SJCRH30 (cell line): ENCODE measurements at places on chromosomes 7 and 10.

- DNase-seq: no peak
Observed at GRCh38 chr7:110921595-110922151, 169.3 kb upstream of the LRRN3 start.

GRCh38 chr10:11468126-11468742 is 143.2 kb downstream of the USP6NL start:
- no peak for DNase-seq

GRCh38 chr7:37208528-37208927 is 240.1 kb downstream of the ELMO1 start:
- DNase-seq: peak; percentile 73

DNA sequence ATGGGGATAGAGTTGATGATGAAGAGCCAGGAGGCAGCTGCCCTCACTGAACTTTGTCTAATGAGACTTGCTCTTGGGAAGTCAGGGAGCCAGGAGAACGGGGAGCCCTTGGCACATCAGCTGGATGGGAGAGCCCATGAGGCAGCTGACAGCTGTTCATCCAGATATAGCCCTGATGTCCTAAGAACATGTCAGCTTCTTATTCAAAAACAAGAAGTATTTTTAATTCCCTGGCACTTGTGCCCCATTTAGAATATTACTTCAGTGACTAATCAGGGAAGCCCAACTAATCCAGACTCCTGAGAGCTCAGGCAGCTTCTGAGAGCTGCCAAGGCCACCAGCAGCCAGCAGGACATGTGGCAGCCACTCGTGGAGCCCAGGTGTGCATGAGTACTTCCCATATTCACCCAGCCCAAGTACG is 363.4 kb downstream of the GRID1 start:
- no peak for DNase-seq

DNA sequence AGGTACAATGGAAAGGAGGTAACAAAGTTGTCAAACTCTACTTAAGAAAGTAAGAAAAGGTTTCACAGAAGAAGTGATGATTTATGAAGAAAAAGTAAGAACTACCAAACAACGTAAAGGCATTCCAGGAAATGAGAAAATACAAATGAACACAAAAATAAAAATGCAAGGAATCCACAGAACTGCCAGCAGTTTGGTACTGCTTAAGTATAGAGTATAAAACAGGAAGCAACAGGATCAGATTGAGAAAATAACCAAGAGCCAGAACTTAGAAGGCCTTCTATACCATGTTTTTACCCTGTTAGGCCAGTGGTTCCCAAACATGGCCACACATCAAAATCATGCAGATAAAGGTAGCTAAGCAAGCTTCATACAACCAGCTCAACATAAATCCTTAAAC is 9.2 kb downstream of the NDUFA5 start:
- no peak for DNase-seq

DNA sequence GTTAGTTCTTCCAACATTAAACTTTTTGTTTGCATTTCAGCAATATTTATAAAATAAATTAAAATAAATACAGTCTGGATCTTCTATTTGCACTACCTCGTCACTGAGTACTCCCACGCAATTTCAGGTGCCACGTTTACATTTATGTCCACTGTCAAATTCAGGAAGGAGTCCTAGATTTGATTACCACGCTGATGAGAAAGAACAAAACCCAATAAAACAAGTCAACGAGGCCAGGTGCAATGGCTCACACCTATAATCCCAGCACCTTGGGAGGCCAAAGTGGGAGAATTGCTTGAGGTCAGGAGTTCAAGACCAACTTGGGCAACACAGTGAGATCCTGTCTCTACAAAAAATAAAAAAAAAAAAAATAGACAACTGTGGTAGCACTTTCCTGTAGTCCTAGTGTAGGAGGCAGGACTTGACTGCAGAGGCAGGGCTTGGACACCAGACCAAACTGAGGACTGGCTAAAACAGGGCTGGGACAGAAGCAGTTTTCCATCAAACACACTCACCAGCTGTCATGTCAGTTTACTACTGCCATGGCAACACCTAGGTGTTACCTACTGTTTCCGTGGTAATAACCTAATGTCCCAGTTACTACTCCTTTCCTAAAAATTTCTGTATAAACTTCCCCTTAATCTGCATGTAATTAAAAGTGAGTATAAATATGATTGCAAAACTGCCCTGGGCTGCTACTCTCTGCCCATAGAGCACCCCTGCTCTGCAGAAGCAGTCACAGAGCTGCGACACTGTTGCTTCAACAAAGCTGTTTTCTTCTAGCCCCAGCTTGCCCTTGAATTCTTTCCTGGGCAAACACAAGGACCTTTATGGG is 341.7 kb downstream of the PARD3 start:
- peak; percentile 34 for DNase-seq

DNA sequence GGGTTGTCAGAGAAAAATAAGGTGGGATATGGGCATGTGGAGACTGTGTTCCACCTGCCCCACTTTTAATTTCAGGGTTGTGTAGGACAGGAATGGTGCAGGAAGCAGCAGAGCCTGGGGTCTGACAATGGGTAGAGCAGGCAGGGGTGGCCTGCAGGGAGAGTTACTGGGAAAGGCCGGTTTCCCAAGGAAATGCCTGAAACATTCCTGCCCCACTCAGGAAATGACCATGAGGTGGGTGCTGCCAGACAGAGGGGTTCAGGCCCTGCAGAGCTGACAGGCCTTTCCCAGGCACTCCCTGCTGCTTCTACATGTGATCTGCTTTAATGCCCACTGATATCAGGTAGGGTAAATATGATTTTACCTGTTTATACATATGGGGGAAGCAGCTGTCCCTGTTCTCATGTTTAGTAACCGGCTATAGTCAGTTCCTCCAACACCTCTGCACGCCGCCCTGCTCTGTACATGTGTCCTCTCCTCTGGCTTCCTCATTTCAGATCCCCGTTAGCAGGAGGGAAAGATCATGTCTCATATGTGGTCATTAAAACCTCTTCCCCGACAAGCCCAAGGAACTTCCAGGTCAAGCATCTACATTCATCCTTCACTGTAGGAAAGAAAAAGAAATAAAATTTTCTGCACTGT is 118.6 kb upstream of the PRSS58 start:
- DNase-seq: no peak

DNA sequence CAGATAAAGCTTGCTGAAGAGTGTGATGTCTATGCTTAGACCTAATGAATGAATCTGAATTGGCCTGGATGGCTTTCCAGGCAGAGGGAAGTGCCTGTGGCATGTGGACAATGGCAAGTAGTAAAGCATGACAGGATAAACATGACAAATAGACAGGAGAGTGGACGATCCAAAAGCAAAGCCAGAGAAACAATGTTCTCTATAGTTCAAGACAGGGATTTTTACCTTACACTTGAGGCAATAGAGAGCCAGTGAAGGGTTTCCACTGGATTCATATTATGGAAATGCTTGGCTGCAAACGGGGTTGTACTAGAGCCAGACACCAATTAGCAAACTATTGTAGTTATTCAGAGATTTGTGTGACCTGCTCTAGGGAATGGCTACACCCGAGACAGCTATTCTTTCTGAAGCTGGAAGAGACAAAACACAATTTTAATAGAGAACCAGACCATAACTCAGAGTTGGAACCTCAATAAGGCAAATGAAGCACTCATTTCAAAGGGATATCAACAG is 2.3 kb downstream of the AGMO start:
- DNase-seq: no peak

- no peak for DNase-seq
Observed at GRCh38 chr10:42975005-42975493, 101.8 kb upstream of the RET start.

- DNase-seq: no peak
Observed at GRCh38 chr7:44385434-44386138, 60.2 kb upstream of the CAMK2B start.

- peak; percentile 73 for DNase-seq
Observed at GRCh38 chr7:116588225-116588624, 63.4 kb downstream of the CAV1 start.

- no peak for DNase-seq
Observed at GRCh38 chr7:101457001-101457750, 94.5 kb downstream of the COL26A1 start.

GRCh38 chr10:23914641-23915040 is 294.3 kb upstream of the KIAA1217 start:
- DNase-seq: peak; percentile 24

GRCh38 chr7:23093111-23093510 is 12.5 kb upstream of the KLHL7 start:
- DNase-seq: no peak

DNA sequence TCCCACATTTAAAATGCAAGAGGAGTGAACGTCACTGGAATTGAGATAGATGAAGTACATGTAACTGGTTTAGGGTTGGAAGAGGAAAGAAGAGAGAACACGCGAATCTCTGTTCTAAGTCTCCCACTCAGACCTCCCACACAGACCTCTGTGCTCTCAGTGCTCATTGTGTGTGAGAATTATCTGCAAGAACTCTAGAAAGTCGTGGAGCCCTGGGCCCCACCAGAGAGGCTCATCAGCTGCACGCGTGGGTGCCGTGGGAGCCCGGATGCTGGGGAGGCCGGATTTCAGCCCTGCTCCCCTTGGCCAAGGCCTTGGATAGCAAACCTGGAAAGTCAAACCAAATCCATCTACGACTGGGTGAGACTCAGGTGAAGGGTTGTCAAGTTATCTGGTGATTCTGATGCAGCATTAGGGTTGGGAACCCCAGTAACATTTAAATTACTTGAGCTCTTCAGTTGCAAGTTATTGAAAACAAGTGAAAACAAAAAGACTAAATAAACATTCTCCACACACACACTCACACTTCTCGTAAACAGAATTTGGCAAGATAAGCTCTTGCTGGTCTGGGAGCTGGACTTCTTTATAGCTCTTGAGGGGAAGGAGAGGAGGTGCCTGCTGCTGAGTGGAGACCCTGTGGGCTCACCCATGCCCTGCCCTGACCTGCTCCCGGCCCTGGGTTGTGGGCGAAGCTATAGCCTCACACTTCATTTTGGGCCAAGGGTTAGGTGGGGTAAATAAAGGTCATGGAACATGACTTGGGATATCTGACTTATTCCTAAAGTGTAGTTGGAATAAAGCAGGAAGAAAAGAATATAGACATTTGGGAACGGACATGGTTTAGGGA is 250.3 kb downstream of the ADARB2 start:
- DNase-seq: no peak

GRCh38 chr10:74968667-74969061 is 142.3 kb downstream of the KAT6B start:
- DNase-seq: peak; percentile 27

GRCh38 chr7:70379210-70379609 is 752.7 kb upstream of the GALNT17 start:
- DNase-seq: no peak

- DNase-seq: no peak
Observed at GRCh38 chr10:54194806-54195205, 606.2 kb downstream of the PCDH15 start.

DNA sequence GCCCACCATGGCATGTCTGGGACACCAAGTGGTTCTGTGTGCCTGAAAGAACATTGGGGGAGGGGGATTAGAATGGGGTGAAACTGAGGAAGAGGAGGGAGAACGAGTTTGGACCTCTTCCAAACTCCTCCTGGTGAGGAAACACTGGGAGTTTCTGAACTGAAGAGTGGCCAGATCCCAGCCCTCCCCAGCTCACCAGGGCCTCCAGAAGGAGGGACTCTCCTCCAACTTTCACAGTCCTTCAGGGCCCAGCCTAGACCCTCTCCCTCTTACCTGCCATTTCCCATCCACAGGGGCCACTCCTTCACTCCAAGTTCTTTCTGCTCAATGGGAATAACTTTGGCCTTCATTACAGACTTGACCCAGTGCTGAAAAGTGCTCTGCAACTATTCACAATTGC is 132.0 kb upstream of the FOXK1 start:
- no peak for DNase-seq

DNA sequence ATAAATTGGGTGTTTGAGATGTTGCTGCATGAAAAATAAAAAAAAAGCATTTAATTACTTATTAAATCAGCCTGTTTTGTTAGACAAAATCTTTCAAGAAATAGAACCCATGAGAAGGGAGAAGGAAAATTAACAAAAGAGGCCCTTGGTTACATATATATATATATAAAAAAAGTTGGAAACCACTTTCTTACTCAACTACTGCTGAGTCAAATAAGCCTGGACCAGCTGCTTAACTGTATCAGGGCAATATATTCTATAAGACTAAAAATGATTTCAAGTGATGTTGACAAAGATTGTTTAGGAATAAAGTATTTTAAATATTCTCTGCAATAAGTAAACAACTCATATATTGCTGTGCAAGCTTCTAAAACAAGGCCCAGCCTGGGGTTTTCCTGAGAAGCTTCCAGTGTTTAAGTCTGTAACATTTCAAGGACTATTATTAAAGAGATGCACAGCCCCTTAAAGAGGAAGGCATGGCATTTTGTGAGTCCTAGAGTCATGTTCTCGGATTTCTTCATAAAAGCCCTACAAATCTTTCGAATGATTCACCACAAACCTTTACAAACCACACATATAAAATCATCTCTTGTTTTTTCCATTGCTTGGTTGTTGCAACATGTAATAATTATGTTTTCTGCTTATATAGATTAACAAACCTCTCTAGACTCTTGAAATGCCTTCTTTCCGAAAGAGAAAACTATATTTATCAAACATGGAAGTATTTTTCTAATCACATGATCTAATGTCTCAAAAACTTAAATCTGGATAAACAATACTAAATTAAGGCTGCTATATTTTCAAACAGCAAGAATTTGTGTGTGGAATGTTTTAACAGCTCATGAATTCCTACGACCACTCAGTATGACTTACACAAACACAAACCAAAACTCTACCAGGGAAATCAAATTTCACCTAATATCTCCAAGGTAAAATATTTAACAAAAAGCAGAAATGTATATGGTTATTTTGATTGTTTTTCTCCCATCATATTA is 14.3 kb downstream of the JAZF1 start:
- no peak for DNase-seq

GRCh38 chr10:44105696-44106095 is 279.2 kb downstream of the CXCL12 start:
- DNase-seq: no peak

DNA sequence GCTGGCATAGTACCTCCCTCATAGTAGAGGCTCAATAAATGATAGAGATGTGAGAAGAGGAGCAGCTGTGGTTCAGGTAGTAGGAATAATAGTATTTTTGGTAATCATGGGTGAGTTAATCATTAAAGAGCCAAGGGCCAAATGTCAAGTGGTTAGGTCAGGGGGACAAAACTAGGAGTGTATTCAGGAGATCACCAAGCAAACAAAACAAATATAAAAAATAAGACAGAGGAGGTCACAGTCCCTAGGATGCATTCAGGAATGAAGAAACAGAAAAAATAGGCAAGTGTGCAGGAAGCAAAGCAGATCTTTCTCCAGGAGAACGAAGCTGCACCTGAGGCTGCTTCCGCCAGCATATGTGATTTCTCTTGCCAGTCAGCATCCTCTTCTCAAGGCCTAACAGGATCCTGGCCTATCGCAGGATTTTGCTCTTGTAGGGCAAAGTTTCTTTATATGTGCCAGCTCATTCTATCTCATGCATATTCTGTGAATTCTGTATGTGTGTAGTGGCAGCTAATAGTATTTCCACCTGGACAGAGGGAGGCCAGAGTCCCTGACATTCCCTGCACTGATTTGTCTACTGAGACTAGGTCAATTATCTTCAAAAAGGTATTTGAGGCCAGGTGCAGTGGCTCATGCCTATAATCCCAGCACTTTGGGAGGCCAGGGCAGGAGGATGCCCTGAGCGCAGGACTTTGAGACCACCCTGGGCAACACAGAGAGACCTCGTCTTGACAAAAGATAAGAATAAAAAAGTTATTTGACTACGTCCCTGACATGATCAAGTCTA is 82.7 kb downstream of the AKR1D1 start:
- no peak for DNase-seq

- no peak for DNase-seq
Observed at GRCh38 chr10:97669571-97669970, 17.5 kb downstream of the AVPI1 start.
